Stimulated activated CD8-positive, alpha-beta memory T cell treated with anti-CD3 and anti-CD28 coated beads, Interleukin-7, amount 100 ng/mL, for 1 hour (primary cell): ENCODE measurements at places on chromosomes 5 and 9.

- no peak for DNase-seq
Measured at GRCh38 chr9:75683591-75683990, 206.9 kb upstream of the PCSK5 start.

DNA sequence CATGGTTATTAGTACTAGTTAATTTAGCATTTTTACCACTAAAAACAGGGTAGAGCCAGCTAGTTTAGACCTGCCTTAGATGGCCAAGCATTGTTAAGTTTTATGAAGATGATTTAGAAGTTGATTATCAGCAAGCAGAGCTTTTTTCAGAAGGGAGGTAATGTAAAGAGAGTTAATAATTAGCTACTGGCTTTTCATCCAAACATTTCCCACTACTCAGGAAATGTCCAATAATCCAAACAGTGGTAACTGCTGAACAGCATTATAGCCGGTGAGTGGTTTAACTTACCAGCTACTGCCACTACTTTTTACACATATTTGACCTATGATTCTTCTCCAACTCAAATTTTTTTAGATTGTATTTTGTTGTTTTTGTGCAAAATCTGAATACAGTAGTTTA is 1.7 kb downstream of the ITGA1 start:
- DNase-seq: no peak

DNA sequence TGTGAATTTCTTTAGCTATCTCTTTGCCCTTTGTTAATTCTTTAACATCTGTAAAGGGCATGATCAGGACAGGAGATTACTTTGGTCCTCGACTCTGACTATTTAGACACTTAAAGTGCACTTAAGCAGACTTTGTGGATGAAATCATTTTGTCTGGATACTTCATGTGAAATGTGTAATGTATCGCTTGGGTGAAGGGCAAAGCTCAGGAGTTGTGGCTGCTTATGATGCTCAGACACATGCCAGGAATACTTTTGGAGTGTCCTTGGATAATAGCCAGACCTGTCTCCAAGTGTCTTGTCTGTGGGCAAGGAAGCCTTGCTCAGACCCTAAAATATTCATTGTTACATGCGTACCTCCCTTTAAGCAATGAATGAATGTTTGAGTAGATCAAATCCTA is 87.8 kb downstream of the RAI14 start:
- no peak for DNase-seq

- DNase-seq: no peak
Measured at GRCh38 chr5:149216496-149216895, 55.2 kb upstream of the AFAP1L1 start.

DNA sequence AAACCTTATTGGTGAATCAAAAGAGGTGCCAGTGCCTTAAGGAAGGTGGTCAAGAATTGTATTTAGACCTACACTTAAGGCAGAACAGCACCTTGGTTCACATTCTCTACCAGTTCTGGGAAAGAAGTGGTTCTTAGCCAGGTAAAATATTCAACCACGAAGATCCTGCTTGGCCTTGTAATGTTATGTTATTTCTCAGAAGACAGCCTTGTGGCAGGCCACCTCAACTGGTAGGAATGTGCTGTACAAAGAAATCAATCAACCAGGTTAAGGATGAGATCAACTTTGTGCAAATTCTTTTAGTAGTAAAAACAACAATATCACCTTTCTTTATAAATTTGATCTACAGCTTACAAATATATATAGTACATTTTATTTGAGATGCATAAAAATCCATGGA is 246.8 kb downstream of the ARRDC3 start:
- no peak for DNase-seq

GRCh38 chr5:149219584-149219983 is 52.1 kb upstream of the AFAP1L1 start:
- DNase-seq: no peak

DNA sequence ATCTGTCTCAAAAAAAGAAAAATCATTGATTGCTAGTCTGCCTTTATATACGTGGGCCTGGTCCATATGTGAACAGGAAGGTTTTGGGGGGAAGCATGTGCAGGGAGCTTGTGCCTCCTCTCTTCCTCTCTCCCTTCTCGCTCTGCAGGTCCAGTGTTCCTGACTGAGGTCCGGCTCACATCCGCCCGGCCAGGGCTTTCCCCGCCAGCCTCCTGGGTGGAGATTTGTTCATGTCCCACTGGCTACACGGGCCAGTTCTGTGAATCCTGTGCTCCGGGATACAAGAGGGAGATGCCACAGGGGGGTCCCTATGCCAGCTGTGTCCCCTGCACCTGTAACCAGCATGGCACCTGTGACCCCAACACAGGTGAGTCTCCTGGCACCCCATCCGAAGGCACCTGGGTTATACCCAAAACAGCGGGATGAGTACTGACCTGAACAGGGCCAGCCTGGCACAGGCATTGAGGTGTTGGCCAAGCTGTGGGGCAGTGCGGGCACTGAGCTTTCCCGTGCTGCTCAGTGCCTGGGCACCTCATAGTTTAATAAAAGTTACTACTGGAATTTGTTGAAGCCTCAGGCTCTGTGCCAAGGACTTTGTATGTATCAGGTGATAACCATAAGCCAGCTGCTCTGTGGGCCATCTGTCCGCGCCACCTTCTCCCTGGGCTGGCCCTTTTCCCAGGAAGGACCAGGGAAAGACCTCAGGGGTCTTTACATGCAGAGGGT is 39.4 kb upstream of the AIF1L start:
- DNase-seq: no peak

DNA sequence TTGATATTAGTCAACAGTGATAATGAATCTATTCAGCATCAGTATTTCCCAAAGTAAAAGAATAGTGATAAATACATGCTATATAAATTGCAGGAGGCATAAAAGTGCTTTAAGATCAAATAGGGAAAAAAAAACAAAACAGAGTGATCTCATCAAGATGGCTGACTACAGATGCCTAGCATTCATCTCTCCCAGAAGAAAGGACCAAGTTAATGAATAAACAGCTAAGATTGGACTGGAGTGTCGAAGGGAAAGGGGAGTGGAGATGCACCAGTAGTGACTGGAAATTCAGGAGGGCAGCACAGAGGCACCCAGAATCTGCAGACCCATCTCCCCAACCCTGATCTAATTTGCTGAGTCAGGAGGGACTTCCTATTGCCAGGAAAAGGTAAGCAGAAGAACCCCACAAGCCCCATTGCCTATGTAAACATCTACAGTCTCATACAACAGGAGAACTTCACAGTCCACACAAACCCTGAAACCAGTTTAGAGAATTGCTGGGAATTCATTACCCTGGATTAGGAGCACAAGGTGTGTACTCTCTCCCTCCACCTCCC is 699.4 kb downstream of the PTPRD start:
- DNase-seq: no peak

DNA sequence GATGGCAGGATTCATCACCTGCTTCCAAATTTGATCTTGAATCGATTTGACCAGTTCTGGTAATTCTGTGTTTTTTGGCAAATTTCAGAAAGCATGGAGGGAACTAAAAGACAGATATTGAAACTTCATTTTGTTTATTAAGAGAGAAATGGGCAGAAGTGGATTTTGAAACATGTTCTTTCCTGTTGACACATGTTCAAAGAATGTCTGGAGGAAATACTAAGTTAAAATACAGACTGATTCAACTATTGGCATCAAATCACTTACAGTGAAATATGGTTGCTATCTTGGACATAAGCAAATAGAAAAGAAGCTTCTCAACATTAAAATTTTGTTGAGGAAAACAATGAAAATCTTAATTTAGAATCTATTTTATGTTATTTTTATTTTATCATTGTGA is 19.3 kb upstream of the GZMK start:
- DNase-seq: no peak

DNA sequence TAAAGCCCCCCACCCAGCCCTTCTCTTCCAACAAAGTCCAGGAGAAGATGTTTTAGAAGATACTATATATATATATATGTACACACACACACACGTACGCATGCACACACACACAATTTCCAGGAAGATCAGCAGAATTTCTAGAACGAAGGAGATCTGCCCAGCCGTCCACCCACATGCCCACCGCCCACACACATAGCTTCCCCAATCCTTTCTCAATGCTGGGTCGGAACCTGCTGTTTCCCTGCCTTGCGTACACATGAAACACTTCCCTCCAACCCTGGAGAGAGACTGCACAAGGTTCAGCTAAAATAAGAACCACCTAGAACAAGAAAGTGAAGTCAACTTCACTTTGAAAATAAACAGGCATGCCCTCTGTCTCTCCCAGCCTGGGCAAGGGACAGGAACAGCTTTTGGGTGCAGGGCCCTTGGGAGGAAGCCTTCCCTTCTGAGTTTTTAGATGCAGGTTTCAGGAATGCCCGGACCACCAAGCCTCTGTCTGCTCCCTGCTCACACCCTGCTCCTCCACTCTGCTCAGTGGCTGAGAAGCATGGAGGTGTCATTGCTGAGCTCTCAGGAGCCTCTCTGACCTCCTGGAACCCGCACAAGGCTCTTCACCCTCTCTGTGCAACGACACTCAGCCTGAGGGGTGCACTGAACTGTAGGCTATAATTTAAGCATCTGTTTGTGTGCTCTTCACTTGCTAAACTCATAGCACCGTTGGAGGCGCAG is 149.4 kb downstream of the C5orf15 start:
- DNase-seq: no peak

GRCh38 chr5:156824800-156825199 is 25.3 kb upstream of the PPP1R2B start:
- DNase-seq: no peak

- no peak for DNase-seq
Measured at GRCh38 chr9:83636813-83637212, 13.9 kb downstream of the IDNK start.

DNA sequence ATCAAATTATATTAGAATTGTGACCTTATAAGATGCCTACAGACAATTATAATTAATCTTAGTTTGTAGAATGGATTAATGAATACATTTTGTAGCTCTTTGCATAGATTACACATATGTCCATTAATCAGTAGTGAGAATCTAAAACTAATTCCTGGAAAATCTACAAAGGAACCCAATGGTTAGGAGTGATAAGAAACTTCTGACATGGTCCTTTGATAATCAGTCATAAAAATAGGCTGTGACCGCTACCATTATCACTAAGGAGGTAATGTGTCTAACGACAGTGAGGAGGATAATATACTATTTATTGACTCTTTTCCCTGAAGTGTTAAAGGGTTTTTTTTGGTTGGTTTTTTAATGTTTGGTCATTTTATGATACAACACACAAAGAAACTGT is 46.6 kb downstream of the BNC2 start:
- no peak for DNase-seq

DNA sequence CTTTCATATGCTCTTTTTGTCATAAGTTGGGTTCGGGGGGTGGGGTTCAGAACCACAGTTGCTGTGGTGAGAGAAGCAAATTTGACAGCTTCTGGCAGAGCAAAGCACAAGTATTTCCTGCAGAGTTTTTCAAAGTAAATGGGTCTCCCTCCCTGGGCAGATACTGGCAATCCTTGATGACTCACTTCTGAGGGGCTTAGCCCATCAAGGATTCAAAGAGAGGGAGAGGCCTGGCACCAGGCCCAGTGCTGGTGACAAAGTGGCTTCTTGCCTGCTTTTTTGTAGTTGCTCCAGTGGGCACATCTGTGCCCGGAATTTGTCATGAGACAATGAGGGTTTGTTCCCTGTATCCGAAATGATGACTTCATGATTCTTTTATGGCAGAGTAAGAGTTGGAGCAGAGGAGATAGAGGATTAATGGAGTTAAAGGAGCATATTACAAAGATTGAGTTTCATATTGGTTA is 46.6 kb upstream of the TNC start:
- DNase-seq: no peak

DNA sequence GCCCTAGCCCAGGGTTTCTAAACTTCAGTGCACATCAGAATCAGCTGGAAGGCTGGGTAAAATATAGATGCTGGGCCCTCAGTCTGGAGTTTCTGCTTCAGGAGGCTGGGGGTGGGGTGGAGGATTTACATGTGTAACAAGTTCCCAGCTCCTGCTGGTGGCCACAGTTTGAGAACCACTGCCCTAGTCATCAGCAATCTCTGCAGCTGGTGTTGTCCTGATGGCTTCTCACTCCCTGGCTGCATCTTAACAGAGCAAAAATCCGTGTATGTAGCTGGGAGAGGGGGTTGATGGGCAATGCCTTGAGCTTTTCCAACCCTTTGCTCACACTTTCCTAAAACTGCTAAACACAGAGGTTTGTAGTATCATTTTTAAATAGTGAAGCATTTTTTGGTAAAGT is 186.0 kb upstream of the KLF9 start:
- DNase-seq: no peak

- DNase-seq: no peak
Measured at GRCh38 chr9:32581512-32582143, 8.7 kb upstream of the NDUFB6 start.

DNA sequence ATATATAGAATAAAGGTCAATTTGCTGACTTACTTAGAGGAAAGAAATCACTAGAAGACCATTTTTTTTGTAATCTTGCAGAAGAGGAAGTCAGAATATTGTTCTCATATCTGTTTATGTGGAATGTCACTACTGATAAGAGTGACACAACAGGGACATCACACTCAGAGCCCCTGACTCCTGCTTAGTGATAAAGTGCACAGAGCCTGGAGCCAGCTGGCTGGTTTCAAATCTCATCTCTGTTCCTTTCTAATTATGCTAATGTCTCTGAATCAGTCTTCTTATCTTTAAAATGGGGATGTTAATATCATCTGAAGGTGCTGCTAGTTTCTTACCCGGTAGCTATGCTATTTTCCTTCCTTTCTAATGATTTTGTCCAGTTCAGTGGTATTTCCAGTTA is 58.6 kb upstream of the LIFR start:
- no peak for DNase-seq

GRCh38 chr5:24606971-24607370 is 37.8 kb downstream of the CDH10 start:
- DNase-seq: no peak

DNA sequence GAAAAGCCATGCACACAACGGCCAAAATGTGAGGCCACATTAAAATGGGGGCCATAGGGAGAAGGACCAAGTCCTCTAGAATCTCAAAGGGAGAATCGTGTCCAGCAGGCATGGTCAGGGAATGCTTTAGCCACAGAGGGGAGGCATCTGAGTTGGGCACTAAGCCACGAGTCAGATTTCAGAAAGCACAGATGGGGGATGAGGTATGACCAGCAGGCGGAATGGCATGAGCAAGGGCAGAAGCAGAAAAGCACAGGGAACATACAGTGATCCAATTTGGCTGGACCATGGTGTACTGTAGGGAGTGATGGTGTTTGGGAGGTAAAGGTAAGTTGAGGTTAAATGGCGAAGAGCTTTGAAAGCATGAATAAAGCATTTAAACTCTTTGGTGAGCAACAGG is 214.6 kb downstream of the TLE1 start:
- no peak for DNase-seq

GRCh38 chr5:116626272-116626723 is 51.7 kb upstream of the SEMA6A start:
- DNase-seq: no peak
